Occipital lobe (tissue), 3 donors: ENCODE measurements at places on chromosomes 1 and 21.

GRCh38 chr1:56920591-56921001 lies 45.2 kb downstream of the C8B start:
- DNase-seq: no peak

DNA sequence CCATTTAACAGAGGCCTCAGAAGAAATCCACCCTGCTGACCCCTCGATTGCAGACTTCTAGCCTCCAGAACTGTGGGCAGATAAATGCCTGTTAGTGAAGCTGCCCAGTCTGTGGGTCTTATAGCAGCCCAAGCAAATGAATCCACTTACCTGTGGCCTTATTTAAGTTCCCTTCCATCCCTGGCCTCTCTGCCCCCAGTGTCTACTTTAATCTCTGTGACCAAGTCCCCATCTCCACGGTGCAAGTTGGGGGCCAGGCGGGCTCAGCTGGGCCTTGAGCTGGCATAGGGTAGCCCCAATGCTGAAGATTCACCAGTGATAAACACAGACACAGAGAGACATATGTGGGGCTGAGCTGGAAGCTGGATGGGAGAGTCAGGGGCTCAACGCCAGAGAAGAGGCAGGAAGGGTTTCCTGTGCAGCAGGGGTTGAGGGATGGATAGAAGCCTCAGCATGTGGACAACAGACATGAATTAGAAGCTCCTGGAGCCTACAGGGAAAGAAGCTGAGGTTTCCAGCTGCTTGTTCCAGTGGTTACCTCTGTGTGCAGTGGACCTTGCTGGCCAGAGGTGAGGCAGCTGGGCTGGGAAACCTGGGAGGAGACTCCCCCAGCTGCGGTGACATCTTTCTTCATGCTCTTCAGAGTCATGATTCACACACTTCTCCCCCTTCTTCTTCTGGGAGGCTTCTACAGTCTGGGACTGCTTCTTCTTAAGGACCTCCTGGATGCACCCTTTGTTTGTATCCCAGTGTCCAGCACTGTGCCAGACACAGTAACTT lies 13.4 kb upstream of the B3GALT5 start:
- no peak for DNase-seq

GRCh38 chr21:43694437-43695079 lies 24.4 kb upstream of the PDXK start:
- no peak for DNase-seq

DNA sequence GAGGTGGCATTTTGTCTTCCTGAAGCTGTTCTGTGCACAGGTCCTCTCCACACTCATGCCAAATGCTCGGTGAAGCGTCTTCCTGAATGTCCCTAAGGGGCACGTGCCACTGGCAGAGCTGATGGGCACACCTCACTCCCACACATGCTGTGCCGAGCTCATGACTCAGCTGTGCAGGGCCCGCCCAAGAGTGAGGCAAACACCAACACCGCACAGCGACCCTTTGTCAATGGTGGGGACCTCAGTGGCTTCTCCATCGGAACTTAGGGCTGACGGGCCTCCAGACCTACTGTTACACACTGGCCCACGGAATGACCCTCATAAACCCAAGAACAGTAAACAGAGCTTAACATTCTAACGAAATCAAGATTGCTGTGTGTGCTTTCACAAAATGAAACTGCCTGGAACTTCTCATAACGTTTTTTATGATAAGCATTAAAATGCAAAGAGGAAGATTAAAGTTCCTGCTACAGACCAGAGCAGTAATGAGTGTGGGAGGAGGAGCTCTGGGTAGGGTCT lies 89.3 kb downstream of the SIM2 start:
- no peak for DNase-seq

DNA sequence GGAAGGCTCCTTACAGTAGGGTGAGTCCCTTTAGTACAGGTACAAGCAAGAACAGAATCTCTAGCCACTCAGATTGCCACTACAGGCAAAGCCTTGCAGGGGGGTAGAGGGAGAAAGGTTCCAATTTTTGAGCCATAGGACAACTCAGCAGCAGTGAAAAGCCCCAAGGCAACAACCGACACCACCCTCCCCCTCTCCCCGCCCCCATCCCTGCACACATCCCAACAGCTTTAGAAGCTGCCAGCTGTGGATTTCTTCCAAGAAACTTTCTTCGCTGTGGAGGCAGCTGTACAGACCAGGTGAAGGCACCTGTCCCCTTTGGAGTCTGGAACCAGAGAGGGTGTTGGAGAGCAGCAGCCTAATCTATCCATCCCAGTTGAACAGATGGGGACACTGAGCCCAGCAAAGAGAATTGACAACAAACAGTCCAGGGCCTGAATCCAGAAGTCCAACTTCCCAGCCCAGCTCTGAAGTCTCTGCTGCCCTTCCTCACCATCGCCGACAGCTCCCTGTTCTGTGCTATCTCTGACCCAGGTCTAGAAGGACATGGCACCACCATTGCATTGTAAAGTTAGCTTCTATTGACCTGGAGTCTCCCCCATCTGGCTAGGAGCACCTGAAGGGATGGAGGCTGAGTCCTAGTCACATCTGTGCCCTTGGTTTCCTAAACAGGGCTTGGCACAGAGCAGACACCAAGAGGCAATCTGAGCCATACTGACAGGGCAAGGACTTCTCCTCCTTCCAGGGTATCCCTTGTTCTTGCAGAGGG lies 2.2 kb downstream of the TENT5B start:
- DNase-seq: no peak

DNA sequence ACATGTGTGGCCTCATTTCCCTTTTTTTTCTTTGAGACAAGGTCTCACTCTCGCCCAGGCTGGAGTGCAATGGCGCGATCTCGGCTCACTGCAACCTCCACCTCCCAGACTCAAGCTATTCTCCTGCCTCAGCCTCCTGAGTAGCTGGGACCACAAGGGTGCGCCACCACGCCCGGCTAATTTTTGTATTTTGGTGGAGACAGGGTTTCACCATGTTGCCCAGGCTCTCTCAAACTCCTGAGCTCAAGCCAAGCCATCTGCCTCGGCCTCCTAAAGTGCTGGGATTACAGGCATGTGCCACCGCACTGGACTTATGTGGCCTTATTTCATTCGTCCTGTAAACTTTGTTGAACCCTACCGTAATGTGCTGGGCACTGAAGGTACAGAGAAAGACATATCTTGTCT lies 569 bp upstream of the WARS2 start:
- no peak for DNase-seq

DNA sequence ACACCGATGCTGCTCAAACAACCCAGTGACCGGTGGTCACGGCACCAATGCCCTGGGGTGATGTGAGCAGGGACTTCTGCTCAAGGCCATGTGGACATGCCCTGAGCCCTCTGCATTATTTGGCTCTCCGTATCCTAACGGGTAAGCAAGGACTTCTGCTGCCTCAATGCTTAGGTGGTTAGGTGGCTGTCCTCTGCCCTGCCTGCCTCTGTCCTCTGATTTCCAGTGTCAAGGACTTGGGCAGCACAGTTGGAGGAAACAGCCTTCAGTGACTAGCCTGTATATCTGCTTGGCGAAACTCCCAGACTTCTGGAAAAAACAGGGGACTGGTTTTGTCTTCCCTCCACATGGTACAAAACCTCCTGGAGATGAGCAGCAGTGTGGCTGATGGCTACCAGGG lies 34.5 kb downstream of the DNAJC11 start:
- no peak for DNase-seq

DNA sequence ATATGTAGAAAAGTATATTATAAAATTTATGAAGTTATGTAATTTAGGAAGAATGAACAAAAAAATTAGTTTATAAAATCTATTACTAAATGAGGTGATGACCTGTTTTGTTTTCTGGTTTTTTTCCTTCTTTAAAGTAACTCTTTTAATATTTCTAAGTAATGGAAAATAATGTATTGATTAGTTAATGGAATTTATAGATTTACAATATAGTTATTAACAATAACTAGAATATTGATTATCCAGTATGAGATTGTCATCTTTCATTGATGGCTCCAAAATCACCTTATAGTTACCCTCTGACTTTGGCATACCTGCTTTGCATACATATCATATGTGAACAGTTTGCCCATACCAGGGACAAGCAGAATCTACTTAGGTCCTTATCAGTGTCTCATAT lies 23.4 kb downstream of the CAMSAP2 start:
- DNase-seq: no peak

- DNase-seq: no peak
These were observed 58.8 kb downstream of the NAV1 start for GRCh38 chr1:201597551-201598230.

GRCh38 chr1:219460081-219460895 lies 152.6 kb downstream of the ZC3H11B start:
- DNase-seq: no peak

DNA sequence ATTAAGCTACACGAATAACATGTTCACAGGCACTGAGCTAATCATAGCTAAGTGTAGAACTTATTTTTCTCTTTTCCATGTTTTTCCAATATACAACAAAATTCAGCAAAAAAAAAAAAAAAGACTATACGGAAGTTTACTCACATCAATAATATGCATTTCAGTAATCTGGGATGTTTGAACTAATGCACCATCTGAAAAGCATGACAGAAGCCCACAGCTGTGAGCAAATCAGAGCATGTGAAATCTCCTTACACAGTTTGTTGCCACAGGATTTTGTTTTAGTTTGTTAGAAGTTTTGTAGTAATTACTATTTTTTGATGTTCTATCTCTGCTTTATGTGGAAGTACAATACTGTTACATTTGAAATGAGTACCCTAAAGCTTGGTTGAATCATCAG lies 1051.7 kb downstream of the TTLL7 start:
- DNase-seq: no peak

DNA sequence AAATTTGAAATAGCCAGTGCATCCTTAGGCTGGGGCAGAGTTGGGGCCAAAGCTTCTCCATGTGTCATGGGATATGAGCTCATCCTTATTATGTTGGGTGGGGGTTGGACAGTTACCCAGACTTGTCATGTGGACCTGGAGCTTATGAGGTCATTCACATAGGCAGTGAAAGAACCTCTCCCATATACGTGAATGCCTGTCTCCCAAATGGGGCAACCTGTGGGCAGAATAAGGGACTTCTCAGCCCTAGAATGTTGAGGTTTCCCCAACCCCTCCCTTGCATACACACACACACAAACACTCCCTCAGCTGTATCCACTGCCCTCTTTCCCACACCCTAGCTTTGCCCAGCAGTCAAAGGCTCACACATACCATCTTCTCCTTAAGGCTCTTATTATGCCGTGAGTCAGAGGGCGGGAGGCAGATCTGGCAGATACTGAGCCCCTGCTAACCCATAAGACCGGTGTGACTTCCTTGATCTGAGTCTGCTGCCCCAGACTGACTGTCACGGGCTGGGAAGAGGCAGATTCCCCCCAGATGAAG lies 2.3 kb upstream of the IVL start:
- DNase-seq: no peak

- no peak for DNase-seq
These were observed 76.5 kb upstream of the CTTNBP2NL start for GRCh38 chr1:112319371-112320040.

GRCh38 chr1:1004780-1005697 lies 5.1 kb upstream of the HES4 start:
- DNase-seq: no peak

- no peak for DNase-seq
These were observed 197.9 kb upstream of the SGIP1 start for GRCh38 chr1:66335859-66336640.

GRCh38 chr1:3639397-3639911 lies 10.4 kb downstream of the WRAP73 start:
- DNase-seq: no peak

- no peak for DNase-seq
These were observed 142.9 kb downstream of the SLC45A1 start for GRCh38 chr1:8460784-8461183.

GRCh38 chr1:241998412-241998921 lies 431 bp downstream of the MAP1LC3C start:
- DNase-seq: peak; percentile 23

- DNase-seq: no peak
These were observed 59.9 kb upstream of the SOX13 start for GRCh38 chr1:204013052-204013451.

DNA sequence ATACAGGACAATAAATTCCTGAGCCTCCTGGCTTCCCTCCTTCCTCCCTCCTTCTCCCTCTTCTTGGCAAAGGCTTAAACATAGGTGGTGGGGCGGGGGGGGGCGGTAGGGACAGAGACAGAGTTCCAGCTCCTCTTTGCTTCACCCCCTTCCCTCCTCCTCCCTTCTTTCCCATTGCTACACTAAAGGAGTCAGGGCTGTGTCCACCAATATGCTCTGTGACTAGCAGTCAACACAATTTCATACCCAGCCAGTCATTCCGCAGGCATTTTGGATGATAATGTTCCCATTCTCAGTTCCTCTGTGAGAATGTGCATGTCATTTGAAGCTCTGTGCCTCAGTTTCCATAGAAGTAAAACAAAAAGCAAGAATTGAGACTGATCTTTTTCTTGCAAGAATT lies 1.7 kb downstream of the LMOD1 start:
- no peak for DNase-seq

DNA sequence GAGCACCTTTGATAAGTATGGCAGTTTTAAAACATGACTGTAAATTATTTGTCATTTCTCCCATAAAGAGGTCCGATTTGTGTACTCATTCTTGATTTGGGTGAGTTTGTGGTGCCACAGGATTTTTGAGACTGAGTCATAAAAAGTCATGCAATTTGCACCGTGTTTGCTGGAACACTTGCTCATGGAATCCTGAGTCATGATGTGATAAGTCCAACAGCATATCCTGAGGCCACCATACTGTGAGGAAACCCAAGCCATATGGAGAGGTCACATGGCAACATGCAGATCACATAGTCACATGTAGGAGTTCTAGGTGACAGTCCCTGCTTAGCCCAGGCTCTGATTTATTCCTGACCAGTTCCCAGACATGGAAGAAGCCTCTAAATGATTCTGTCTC lies 40.8 kb upstream of the PRRX1 start:
- no peak for DNase-seq

DNA sequence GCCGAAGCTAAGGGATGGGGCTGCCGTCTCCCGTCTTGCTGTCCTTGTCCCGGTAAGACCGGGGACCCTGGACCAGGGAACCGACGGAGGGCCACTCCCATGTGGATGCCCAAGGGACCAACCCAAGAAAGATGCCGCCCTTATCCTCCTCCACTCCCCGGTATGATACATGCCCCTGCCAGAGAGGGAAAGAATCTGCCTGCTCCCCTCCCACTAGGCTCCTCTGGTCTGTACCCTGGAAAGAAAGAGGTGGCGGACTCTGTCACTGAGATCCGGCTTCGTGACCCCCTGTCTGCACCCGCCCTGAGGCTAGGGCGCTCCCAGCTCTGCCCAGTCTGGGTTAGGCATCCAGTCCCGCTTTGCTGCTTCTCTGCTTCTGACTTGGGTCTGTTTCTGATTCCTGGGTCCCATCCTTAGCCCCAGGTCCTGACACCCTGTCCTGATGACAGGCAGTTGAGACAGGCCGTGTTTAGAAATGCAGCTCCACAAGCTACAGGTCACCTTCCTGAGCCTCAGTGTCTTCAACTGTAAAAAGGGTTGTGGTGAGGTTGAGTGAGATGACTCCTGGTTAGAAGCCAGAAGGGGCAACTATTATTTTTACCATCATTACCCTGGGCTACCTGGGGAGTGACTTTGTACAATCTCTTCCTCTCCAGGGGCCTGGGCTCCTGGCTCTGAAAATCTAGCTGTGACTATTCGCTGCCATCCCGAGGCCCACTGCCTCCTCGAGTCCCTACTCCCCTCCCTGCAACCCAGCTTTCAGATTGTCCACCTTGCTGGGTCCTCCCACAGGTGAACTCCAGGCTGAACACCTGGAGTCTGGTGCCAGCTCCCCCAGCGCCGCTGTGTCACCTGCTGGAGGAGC lies 3.7 kb downstream of the MATN1 start:
- DNase-seq: no peak

- DNase-seq: no peak
These were observed 55.6 kb downstream of the SUCO start for GRCh38 chr1:172588296-172589291.
